ENCODE measurements at places on chromosomes 2 and 18. TPM values are rescaled to one million over a fixed set of nuclear protein-coding genes. Genes with fewer than 3 reads are reported as not detected.

- DNase-seq, result no peak
Measured at GRCh38 chr18:59650266-59650820, 46.9 kb downstream of the CCBE1 start.

- DNase-seq, result no peak
Measured at GRCh38 chr2:9763356-9764152, 79.7 kb upstream of the TAF1B start.

DNA sequence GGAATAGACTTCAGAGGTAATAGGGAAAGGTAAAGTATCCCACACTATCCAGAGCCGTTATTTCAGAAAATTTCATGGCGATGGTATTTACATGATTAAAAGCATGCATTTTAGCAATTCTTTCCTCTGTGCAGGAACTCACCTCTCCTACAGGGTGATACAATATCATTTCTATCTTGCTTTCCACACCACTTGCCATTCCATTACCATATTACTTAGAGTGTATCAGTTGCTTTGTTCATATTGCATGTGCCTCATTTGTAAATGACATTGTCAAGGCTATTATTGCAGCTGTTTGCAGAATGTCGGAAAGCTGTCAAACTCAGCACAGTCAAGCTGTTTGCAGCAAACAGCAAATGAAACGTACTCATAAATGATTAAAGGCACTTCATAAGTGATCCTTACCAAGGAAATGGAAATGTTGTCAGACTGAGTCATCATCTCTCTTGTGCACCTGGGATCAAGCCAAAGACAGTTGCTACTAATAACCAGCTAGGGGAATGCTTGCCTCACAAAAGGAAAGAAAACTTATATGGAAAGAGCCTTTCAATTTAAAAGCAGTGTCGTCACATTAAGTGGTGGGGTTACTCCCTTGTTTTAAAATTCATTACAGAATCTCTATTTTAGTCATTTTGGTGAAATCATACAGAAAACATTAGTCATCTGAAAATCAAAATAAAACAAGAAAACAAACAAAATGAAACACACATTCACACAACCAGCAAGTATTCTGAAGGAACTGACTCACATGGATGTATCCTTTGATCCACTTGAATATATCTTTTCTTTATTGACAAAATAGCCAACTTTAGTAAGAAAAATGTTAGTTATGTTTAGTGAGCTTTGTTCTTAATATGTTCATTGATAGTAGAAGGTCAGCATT is 1064.1 kb upstream of the CNTNAP5 start:
- no peak for DNase-seq

GRCh38 chr18:6773777-6774176 is 44.3 kb downstream of the ARHGAP28 start:
- DNase-seq, result no peak

GRCh38 chr2:50401772-50402653 is 629.9 kb downstream of the NRXN1 start:
- peak; percentile 47 for DNase-seq

Gene MYO1B
- 2.6 TPM for total RNA-seq

Gene CYRIA
- total RNA-seq, result 0.84 TPM

DNA sequence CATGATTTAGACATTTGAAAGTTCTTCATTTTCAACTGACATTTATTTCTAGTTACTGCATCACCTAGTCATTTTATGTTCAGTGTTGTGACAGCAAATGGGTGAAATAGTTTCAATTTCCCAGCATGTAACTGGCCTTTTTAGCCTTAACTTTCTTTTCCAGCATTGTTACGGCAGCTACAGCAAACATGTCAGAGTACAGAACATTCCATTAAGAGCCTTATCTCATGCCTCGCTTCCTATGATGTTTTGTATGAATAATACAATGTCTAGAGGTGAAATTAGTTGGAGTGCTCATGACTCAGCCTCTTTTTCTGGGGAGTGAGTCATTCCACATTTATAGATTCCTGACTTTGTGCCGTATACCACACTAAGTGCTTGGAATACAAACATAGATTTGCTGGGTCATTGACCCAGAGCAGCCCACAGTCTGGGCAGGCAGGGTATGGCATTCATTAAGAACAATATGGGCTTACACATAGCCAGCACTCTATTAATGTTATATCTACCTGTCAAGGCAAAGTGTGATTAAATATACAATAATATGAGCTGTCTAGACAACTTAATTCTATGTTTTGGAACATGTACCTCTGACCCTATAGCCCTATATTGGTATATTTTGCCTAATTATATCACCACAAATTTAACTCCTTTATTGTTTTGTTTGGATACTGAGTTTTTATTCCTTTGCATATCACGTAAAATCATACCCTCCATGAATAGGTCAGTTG is 72.2 kb downstream of the MAP2 start:
- no peak for DNase-seq

- DNase-seq, result no peak
Measured at GRCh38 chr18:32308493-32309120, 118.8 kb downstream of the MEP1B start.

Gene NEU4
- 0.45 TPM for total RNA-seq

DNA sequence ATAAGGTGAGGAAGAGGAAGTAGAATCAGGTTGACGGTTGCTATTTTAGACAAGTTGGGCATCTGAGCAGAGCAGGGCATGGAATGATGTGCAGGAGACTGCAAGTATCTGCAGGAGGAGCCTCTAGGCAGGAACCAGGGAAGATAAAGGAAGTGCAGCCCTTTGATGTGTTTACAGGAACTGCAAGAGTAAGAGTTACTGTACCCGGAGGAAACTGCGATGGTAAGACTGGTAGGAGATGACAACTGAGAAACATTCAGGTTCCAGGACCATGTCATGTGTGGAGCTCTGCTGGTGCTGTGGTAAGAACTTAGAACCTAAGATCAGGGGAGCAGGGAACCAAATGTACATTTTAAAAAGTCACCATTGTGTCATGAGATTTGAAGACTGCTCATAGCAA is 134.3 kb upstream of the STON1 start:
- no peak for DNase-seq

GRCh38 chr18:45974088-45974536 is 7.0 kb upstream of the EPG5 start:
- peak; percentile 80 for DNase-seq

DNA sequence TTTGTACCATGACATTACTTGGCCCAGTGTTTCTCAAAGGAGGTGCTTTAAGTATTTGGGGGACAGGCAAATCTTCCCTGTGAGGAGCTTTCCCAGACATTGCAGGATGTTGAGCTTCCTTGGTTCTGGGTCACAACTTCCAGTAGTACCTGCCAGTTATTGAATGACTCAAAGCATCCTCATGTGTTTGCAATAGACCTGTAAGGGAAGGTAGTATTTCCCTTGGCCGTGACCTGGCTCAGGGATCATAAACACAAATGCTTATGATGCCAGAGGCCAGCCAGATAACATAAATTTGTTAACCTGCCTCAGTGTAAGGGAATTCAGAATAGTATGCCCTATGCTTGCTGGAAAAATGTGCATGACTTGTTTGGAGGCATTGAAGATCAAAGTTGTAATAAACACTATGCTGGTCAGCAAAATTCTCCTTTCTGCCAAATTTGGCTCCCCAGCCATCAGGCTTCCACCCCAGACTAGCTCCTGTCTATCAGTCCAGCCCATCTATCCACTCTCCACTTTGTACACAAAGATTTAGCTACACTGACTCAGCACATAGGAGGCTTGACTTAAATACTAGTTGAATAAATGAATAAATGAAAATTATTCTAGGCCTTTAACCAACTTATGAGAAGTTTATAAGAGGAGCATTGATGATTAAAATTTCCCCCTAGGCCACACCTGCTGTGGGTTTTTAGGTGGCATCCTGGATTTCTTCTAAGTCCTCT is 102.0 kb upstream of the EFEMP1 start:
- DNase-seq, result no peak

Gene EFR3B
- total RNA-seq, result 0.05 TPM

GRCh38 chr18:77069931-77070330 is 62.7 kb downstream of the MBP start:
- no peak for DNase-seq

DNA sequence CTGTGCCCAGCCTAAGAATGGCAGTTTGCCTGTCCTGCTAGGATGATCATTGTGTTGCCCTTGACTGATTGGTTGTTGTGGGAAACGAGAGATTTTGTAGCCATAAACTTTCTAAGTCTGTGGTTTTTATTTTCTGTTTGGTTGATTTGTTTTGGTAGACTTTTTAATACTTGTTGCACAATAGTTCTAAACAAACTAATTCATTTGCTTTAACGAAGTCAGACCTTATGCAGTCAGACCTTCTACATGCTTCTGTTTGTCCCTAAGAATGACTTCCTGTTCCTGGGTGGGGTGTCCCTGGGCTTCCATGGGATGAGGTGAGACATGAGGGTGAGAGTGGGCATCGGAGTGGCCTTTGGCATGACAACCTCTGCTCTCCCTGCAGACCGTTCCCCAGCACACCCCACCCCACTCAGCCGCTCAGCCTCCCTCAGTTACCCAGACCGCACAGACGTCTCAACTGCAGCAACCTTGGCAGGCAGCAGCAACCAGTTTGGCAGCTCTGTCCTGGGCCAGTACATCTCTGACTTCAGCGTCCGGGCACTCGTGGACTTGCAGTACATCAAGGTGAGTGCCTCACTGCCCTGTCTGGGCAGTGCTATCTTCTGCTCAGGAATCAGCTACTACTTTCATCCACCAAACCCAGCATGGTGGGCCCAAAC is 7.8 kb upstream of the CNNM3 start:
- DNase-seq, result no peak

Gene SERPINB13
- total RNA-seq, result not detected

Gene FEV
- not detected for total RNA-seq
